Stimulated activated CD8-positive, alpha-beta memory T cell treated with anti-CD3 and anti-CD28 coated beads, Interleukin-4, amount 100 ng/mL, for 1 hour (primary cell): ENCODE measurements at places on chromosomes 7 and 10.

- peak; percentile 67 for DNase-seq
Measured at GRCh38 chr10:35336084-35336831, at the start of gene CCNY. Gene CCNY (plus strand): TSS chr10:35336509. CDS start chr10:35337054, 545 bp downstream.

GRCh38 chr7:47635091-47636080 is 53.5 kb upstream of the TNS3 start:
- no peak for DNase-seq

DNA sequence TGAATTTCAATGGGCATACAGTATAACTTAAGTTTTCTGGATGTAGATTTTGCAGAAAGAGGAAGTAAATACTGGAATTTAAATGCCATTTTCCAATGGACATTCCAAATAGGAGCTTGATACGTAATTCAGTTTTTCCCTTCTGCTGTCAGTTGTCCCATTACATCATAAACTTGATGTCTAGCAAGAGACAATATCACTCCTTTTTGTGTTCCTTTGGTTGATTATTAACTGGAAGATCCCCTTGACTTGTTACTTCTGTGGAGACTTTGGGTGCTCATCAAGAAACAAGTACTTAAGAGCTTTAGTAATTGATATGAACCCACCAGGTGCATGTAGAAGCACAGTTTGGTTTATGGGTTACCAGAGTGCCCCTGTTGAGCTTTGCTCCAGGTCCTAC is 116.1 kb downstream of the ST7 start:
- no peak for DNase-seq

GRCh38 chr10:81928119-81928518 is 53.1 kb downstream of the NRG3 start:
- no peak for DNase-seq

DNA sequence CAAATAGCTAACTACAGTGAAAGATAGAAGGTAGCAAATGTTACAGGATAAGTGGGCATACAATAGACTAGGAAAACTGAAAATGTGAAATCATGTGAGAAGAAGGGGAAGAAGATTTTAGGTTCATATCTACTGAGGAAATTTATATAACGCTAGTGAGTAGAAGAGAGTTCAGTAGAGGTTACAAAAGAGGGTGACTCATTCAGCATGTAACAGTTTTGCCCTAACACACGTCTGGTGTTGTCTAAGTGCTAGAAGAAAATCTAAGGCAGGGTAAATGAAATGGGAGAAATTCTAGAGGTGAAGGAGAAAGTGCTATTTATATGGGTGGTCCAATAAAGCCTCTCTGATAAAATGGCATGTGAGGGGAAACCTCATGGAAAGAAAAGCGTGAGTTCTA is 731.4 kb upstream of the POT1 start:
- DNase-seq = no peak

DNA sequence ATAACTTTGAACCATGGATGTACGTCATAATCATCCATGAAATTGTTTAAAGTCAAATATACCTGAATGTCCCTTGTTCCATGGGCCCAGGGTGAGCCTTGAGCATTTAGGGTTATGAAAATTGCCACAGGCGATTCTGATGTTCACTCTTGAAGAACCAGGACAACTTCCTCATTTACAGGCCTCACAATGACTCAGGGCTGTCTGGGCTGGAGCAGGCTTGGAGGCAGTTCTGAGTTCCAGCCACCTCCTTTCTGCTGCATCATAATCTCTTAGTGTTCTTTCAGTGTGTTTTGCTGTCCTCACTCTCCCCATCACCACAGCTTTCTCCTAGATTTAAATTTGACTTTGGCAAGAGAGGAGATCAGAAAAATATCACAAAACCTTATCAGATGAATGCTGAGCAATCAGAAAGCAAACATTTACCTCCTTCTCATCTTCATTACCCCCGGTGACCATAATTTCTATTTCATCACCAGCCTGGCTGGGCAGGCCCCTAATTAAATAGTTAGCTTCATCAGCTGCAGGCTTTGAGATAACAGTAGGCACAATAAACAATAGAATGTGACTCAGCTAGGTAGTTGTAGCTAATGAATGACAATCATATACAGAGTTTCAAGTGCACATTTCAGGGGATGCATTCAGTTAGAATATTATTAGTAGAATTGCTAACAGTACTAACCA is 571.0 kb downstream of the SH2D4B start:
- no peak for DNase-seq

GRCh38 chr7:83359108-83359507 is 196.4 kb upstream of the PCLO start:
- DNase-seq = no peak

DNA sequence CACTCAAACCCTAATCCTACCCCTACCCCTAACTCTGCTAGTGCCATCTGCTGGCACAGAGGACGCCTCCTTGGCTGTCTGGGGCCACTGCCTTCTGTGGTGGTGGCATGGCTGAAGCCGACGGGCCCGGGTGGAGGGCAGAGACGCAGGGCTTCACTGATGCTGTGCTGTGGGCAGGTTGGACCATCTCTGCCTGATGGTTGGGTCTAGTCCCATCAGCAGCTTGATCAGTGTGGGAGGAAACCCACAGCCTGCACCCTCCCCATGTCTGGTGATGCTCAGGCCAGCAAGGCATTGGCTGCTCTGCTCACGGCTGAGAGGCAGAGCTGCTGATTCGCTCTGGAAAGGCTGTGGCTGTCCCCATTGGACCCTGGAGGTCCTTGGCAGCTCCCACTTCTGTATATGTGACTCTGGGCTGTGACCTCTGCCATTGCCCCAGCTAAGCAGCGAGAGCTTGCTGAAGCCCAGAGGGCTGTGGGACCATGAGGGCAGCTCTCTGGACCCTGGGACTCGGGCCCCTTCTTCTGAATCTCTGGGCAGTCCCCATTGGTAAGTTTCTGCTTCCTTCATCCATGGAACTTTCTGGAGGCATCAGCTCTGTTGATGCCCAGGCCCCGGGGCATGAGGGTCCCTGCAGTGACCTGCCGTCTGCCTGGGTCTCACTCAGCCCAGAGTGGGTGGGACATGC is at the start of gene SCART1:
TSS of gene SCART1 (plus strand) at position 430 of the 688 bp plus-strand sequence. CDS start at position 483, 53 bp downstream.
- DNase-seq = no peak
